SJSA1 (cell line): ENCODE measurements at places on chromosomes 3 and 15. TPM values are rescaled to one million over a fixed set of nuclear protein-coding genes. Genes with fewer than 3 reads are reported as not detected.
A peak's percentile ranks its signal among the peaks of the same experiment; 100 is the strongest.

GRCh38 chr3:181554233-181554765, 157.4 kb upstream of the SOX2 start:
- H3K36me3 ChIP-seq = no peaks in the 10 kb centered on the region
- DNase-seq = no peak
- H3K27ac ChIP-seq = no peak overlapping the region
- H3K4me1 ChIP-seq = no peaks in the 10 kb centered on the region
- no peaks in the 10 kb centered on the region for H3K27me3 ChIP-seq

DNA sequence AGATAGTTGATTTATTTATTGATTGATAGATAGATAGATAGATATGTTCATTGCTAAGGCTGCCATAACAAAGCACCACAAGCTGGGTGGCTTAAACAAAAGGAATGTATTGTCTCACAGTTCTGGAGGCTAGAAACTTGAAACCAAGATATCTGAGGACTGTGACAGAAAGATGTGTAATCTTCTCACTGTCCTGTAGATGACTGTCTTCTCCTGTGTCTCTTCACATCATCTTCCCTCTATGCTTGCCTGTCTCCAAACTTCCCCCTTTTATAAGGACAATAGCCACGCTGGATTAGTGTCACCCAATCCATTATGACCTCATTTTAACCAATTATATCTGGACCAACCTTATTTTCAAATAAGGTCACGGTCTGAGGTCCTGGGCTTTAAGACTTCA, 40.9 kb downstream of the GNB4 start:
- H3K4me3 ChIP-seq = no peak overlapping the region
- no peak for DNase-seq
- no peaks in the 10 kb centered on the region for H3K4me1 ChIP-seq
- H3K27me3 ChIP-seq = no peaks in the 10 kb centered on the region
- peaks cover 52% of the 10 kb centered on the region for H3K36me3 ChIP-seq

DNA sequence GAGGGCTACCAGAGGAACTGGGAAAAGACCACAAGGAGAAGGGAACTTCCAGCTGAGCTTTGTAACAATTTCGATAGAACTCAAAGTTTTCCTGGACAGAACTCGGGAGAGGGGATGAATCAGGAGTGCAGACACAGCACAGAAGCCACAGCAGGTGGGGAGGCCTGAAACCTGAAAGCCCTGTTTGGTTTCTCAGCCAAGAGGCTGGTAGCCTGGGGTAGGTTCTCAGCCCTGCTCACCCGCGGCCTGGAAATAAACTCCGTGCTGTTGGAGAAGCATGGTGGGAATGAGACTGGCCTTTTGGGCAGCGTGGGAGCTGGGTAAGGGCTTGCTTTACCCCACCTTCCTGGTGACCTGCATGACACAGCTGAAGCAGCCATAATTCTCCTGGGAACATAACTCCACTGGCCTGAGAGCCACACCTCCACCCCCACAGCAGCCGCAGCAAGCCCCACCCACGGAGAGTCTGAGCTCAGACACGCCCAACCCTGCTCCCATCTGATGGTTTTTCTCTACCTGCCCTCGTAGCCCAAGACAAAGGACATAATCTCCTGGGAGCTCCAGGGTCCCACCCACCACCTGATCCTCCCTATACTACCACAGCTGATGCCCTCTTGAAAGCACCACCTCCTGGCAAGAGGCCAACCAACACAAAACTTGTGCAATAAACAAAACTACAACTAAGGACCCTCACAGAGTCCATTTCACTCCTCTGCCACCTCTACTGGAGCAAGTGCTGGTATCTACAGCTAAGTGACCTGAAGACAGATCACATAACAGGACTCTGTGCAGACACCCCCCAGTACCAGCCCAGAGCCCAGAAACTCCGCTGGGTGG, 52.5 kb upstream of the CHRM5 start:
- no peak overlapping the region for H3K27ac ChIP-seq
- H3K36me3 ChIP-seq = no peaks in the 10 kb centered on the region
- no peak overlapping the region for H3K4me3 ChIP-seq
- H3K4me1 ChIP-seq = peaks cover 6% of the 10 kb centered on the region

- H3K4me3 ChIP-seq = no peak overlapping the region
- H3K27me3 ChIP-seq = no peaks in the 10 kb centered on the region
- peak; percentile 43 for DNase-seq
- H3K27ac ChIP-seq = no peak overlapping the region
Observed at GRCh38 chr15:86743283-86743903, 663.7 kb downstream of the AGBL1 start.

DNA sequence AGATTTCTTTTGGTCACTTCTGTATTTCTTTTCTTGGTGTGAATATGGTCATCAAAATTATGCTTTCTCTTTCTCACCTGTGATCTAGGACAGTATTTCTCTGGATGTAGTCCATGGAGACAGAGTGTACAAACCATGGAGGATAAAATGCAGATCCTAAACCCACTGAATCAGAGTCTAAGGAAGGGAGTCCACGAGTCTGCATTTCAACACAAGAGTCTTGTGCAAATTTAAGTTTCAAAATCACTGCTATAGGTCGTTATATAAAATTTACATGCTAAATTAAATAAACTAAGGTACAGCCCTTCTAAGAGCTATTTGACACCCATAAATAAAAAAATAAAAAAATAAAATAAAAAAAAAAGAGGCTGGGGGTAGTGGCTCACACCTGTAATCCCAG, 17.3 kb upstream of the UBE2E2 start:
- H3K27me3 ChIP-seq = no peaks in the 10 kb centered on the region
- H3K4me1 ChIP-seq = no peaks in the 10 kb centered on the region
- no peak overlapping the region for H3K4me3 ChIP-seq
- H3K36me3 ChIP-seq = no peaks in the 10 kb centered on the region
- no peak overlapping the region for H3K27ac ChIP-seq

- no peak overlapping the region for H3K4me3 ChIP-seq
- no peaks in the 10 kb centered on the region for H3K4me1 ChIP-seq
- no peaks in the 10 kb centered on the region for H3K36me3 ChIP-seq
- H3K27me3 ChIP-seq = no peaks in the 10 kb centered on the region
Observed at GRCh38 chr3:35664460-35664919, 25.2 kb downstream of the ARPP21 start.

- H3K27me3 ChIP-seq = no peaks in the 10 kb centered on the region
- no peaks in the 10 kb centered on the region; the same call in 1 of the 2 replicates for H3K36me3 ChIP-seq
- peak overlapping the region; percentile 91 for H3K27ac ChIP-seq
- no peak for DNase-seq
- H3K4me3 ChIP-seq = peak overlapping the region; percentile 57
Observed at GRCh38 chr3:172711454-172711795, 558 bp upstream of the NCEH1 start.

GRCh38 chr3:130786306-130786705, 39.7 kb upstream of the PIK3R4 start:
- no peaks in the 10 kb centered on the region for H3K27me3 ChIP-seq
- H3K4me1 ChIP-seq = no peaks in the 10 kb centered on the region
- DNase-seq = no peak
- H3K4me3 ChIP-seq = no peak overlapping the region
- no peak overlapping the region for H3K27ac ChIP-seq

- peaks cover 18% of the 10 kb centered on the region for H3K4me1 ChIP-seq
- peaks cover 49% of the 10 kb centered on the region for H3K27me3 ChIP-seq
- H3K4me3 ChIP-seq = peak overlapping the region; percentile 46
- DNase-seq = no peak
Observed at GRCh38 chr15:80403712-80404056, 498 bp upstream of the ARNT2 start.

GRCh38 chr3:182414586-182414985, 378.7 kb upstream of the ATP11B start:
- no peak overlapping the region for H3K4me3 ChIP-seq
- H3K27me3 ChIP-seq = no peaks in the 10 kb centered on the region
- no peak for DNase-seq
- no peaks in the 10 kb centered on the region for H3K36me3 ChIP-seq
- H3K4me1 ChIP-seq = no peaks in the 10 kb centered on the region; the same call in 1 of the 2 replicates
- H3K27ac ChIP-seq = no peak overlapping the region

DNA sequence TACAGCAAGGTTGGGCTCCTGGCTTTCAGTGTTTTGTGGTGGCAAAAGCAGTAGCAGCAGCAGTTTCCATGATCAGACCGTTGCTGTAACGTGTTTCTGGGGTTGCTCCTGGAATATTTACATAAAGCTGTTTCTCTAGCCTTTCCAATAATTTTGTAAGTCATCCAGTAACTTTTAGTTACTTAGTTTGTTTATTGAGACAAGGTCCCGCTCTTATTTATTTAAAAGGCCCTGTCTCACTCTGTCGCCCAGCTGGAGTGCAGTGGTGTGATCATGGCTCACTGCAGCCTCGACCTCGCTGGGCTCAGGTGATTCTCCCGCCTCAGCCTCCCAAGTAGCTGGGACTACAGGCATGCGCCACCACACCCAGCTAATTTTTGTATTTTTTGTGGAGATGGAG, 8.8 kb upstream of the MYO5A start:
- no peak overlapping the region for H3K4me3 ChIP-seq
- H3K27me3 ChIP-seq = no peaks in the 10 kb centered on the region
- no peak for DNase-seq
- no peaks in the 10 kb centered on the region for H3K4me1 ChIP-seq

DNA sequence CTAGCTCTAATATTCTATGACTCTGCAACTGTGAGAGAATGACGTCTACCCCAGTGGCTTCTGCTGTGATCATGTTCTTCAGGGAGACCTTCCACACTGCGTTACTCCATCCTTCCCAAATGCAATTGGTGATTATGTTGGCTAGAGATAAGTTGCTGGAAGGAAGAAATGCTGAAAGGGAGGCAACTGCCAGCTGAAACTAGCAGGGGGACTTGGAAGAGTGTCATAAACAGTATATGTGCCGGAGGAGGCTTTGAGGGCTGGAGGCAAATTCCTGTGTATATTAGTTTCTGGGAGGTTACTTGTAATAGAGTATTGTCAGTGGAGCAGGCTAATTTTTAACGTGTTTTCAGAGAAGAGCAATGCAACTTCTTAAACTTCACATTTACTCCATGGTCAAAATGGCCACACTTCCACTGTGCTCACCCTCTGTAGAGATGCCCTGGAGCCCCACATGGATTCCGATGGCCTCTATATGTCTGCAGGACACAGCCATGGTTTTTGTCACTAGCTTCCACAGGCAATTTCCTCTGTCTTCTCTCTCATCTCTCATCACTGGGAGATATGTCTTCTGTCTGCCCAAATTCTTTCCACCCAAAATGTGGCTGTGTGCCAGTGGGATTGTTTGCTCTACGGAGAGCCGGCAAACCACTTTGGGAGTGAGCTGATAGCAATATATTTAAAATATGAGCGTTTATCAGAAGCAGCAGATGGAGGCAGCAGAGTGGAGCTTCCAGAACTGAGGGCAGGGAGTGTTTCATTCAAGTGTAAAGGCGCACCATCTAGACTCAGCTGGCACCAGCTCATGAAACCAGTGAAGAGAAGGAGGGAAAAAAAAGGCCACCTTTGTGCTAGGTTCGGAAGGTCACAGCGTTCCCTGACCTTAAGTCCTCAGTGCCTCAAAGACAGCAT, 13.3 kb upstream of the CD47 start:
- H3K27ac ChIP-seq = no peak overlapping the region
- no peaks in the 10 kb centered on the region for H3K27me3 ChIP-seq
- H3K4me1 ChIP-seq = peaks cover 5% of the 10 kb centered on the region
- H3K36me3 ChIP-seq = no peaks in the 10 kb centered on the region
- H3K4me3 ChIP-seq = no peak overlapping the region

DNA sequence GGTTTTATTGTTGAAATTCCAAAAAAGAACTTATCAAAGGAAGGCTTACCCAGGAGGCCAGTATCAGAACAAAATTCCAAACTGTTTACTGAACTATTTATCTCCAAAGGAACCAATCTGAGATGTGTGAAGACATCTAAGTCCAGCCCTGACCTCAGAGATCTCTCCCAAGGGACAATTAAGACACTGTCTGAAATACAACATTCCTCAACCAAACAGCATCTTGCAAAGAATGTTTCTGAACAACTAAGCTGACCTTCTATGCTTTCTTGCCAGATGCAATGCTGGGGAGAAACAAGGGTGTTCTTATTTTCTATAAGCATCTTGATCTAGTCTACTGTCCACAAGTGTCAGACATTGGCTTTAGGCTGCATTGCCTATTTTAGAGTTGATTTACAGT, 13.6 kb downstream of the PDZRN3 start:
- H3K27me3 ChIP-seq = no peaks in the 10 kb centered on the region
- no peaks in the 10 kb centered on the region for H3K36me3 ChIP-seq
- no peak overlapping the region for H3K27ac ChIP-seq
- no peaks in the 10 kb centered on the region for H3K4me1 ChIP-seq
- H3K4me3 ChIP-seq = no peak overlapping the region

DNA sequence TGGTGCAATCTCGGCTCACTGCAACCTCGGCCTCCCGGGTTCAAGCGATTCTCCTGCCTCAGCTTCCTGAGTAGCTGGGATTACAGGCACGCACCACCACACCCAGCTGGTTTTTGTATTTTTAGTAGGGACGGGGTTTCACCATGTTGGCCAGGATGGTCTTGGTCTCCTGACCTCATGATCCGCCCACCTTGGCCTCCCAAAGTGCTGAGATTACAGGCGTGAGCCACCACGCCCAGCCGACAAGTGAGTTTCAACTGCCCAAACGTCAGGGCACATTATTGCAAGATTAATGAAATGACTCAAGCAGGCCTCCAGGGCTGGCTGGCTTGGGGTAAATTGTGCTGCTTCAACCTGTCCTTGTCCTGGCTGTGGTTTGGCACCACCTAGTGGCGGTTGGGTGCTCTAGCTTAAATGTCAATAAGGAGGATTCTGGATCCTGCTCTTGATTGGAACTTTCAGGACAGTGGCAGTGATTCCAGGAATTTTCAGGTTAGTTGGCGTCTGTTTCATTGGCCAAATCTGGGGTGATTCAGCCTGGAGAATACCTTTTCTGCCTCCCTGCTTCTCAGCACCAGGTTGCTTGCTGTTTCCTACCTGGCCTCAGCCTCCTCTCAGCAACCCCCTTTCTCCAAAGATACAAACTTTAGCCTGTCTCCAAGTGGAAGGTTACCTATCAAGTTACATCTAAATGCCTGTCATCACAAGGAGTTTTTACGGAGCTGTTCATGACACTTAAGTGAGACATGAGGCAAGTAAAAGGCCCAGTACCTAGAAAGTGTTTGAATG, 32.4 kb upstream of the SACM1L start:
- peak; percentile 90 for DNase-seq
- no peaks in the 10 kb centered on the region for H3K27me3 ChIP-seq
- H3K4me3 ChIP-seq = no peak overlapping the region
- peaks cover 22% of the 10 kb centered on the region for H3K4me1 ChIP-seq
- H3K27ac ChIP-seq = peak overlapping the region; percentile 19; the same call in 1 of the 2 replicates

The SEMA5B gene
- not detected in 2 replicates for total RNA-seq

The WNT5A gene
- 18.6 and 18.8 TPM in 2 replicates for total RNA-seq

The GHRL gene
- 0.21 TPM in 1 of 2 replicates, not detected in the other for total RNA-seq

The SEC11A gene
- 265 and 320 TPM in 2 replicates for total RNA-seq

The GPX1 gene
- 226 and 326 TPM in 2 replicates for total RNA-seq

The TRH gene
- not detected in 2 replicates for total RNA-seq

The RPP14 gene
- total RNA-seq = 14.9 and 23.0 TPM in 2 replicates

The ALG1L2 gene
- 1.8 TPM in 1 of 2 replicates, not detected in the other for total RNA-seq

The RPL39L gene
- total RNA-seq = 29.4 and 55.7 TPM in 2 replicates

The DCBLD2 gene
- 60.8 and 70.2 TPM in 2 replicates for total RNA-seq

The DNAJC17 gene
- total RNA-seq = 51.5 and 51.7 TPM in 2 replicates
